ENCODE measurements at places on chromosomes 11 and 22.
A peak's percentile ranks its signal among the peaks of the same experiment; 100 is the strongest.

- no peak for DNase-seq
These were observed 104.3 kb downstream of the RPL27A start for GRCh38 chr11:8786933-8787332.

DNA sequence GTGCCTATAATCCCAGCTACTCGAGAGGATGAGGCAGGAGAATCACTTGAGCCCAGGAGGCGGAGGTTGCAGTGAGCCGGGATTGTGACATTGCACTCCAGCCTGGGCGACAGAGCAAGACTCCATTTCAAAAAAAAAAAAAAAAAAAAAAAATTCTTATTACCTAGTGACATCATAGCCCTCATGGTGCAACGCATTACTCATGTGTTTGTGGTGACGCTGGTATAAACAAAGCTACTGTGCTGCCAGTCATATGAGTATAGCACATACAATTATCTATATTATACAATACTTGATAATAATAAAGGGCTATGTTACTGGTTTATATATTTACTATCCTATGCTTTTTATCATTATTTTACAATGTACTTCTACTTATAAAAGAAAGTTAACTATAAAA, 41.2 kb downstream of the OR2AT4 start:
- DNase-seq: no peak

GRCh38 chr22:45688600-45689080, 17.0 kb downstream of the ATXN10 start:
- DNase-seq: no peak

DNA sequence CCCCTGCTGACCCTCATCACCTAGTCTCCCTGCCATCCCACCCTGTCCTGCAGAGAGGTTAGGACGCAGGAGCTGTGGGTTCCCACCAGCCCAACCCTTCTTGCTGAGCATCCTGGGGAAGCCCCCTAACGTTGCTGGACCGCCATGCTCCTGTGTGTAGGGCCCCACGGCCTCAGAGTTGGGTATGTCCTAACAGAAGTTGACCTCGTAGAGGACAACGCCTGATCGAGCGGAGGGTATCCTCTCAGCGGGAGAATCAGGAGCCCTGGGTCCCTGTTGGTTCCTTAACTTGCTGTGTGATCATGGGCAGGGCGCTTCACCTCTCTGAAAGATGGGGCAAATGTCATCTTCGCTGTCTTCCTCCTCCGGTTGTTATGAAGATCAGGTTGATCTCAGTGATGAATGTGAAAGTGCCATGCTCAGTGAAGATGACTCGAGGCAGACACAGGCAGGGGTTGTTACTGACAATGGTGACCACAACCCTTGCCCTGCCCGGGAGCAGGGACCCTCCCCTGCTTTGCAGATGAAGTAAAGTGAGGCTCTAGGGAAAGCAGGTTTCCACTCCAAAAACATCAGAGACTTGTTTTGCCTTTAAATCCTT, 19.3 kb upstream of the CD5 start:
- no peak for DNase-seq

DNA sequence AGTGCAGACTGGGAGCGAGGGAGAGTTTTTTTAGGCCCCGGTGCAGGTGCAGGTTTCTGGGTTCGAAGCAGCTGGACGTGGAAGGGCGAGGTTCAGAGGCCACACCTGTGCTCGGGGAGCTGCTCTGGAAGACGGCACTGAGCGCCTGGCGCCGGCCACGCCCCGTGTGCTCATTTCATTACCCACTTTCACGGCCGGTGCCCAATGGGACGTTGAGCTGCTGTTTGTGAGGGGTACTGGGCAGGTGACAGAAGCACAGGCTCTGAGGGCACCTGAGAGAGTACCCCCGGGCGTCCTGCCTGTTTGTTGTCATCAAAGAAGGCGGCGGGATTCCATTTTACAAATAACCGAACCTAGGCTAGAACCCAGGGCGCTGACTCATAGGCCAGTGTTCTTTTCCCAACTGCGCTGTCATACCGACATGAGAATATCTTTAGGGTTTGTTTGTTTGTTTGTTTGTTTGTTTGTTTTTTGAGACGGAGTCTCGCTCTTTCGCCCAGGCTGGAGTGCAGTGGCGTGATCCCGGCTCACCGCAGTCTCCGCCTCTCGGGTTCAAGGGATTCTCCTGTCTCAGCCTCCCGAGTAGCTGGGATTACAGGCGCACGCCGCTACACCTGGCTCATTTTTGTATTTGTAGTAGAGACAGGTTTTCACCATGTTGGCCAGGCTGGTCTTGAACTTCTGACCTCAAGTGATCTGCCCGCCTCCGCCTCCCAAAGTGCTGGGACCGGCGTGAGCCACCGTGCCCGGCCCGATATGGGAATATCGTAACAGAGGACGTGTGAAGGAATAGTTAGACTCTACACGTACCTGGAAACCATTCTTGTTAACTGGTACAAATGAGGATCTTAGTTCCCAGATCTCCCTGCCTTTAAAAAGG, 16.6 kb upstream of the SPTBN2 start:
- no peak for DNase-seq

GRCh38 chr11:58927393-58928106, 11.7 kb upstream of the GLYATL1 start:
- DNase-seq: peak; percentile 81
